ENCODE measurements at places on chromosomes 5 and 9.

GRCh38 chr9:5025416-5025815 is 40.3 kb downstream of the JAK2 start:
- no peak for DNase-seq

DNA sequence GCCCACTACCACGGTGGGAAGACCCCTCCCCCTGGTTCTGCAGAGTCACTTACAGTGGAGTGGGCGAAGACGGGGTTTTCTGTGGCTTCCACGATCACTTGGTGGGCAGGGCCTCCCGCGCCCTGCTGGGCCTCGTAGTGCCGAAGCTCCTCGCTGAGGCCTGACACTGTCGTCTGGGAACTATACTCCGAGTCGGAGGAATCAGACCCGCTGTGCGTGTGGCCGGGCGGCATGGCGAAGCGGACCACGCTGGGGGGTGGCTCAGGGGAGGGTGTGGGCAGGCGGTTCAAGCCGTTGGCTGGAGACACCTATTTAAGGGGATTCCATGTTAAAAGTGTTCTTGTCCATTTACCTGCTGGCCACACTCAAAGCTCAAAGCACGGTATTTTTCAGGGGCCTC is 67.8 kb downstream of the PTCH1 start:
- no peak for DNase-seq

DNA sequence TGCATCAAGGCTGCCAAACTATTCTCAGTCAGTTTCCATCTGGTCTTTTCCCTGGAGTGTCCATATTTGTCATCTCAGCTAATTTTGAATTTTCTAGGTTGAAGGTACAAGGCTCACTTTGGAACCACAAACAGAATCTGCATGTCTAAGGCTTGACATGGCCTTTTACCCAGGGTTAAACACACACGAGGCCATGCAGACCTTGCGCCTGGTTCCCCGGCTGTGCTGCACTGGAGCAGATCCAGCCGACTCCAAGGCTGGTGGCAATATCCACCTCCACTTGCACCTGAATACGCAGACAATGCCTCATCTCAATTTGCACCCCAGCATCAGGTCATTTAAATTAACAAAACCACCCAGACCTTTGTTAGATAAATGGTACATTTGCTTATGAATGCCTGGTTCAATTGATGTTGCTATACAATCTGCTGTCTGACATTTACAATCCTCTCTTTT is 276.2 kb downstream of the HSPA4 start:
- DNase-seq: no peak

DNA sequence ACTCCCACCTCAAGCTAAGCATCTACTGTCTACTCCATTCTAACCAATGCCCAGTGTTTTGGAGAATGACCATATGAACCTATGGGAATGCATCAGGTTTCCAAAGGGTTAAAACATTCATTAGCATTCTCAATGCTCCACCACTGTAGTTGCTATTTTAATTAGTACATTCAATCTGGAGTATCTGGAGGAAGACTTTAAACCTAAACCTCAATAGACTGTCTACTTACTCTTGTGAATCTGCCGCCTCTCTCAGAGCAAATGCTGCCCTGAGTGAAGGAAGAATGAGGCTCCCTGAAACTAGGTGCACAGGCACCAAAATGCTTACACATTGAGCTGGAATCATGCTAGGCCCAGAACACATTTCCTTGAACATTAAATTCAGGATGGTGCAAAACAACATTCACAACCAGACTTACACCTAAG is 2.0 kb downstream of the ENC1 start:
- no peak for DNase-seq

DNA sequence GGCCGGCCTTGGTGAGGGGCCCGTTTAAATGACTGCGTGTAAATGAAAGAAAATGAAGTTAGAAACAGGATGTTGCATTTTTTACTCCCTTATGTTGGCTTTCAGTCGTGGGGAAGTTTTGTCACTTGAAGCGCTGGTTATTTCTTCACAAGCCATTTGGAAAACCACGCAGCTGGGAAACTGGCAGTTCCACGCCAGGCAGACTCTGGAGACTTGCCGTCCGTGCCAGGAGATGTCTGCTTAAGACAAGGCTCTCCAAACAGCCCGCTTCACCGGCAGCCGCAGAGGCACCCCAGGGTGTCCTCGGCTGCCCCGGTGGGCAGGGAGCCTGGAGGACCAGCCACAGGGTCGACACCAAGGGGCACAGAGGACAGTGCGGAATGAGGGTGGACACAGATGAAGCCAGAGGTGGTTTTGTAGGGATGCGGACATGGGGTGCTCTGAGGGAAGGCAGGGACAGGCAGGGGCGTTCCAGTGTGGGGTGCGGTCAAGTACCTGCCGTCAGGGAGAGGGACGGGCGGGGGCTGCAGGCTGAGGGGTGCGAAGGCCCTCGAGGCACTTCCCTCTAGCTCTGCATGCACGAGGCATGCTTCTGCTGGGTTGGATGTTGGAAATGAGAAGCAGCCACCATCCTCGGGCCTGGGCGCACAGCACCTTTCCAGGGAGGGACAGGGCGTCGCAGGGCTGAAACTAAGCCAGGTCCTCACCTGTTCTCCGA is 11.1 kb upstream of the AJM1 start:
- DNase-seq: no peak

DNA sequence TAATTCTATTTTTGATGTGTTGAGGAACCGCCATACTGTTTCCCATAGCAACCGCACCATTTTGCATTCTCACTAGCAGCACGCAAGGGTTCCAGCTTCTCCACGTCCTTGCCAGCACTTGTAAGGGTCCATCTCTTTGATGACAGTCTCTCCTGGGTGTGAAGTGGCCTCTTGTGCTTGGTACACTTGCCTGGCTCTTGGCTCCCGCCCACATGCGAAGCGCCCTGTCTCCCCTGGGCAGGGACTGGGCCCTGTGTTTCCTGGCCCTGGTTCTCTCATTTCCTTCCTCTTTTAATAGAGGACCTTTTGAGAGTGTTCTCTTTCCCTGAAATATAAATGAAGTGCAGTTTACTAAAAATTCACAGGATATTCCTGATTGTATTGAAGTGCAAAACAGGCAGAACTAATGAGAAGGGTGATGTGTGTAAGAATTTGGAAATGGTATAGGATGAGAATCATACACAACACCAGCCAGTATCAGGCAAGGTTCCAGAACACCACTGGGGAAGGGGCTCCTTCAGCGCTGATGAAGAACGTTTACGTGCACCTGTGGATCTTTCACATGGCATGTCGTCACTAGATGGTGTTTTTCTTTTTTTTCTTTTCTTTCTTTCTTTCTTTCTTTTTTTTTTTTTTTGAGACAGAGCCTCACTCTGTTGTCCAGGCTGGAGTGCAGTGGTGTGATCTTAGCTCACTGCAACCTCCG is 73.0 kb downstream of the EHMT1 start:
- DNase-seq: no peak

GRCh38 chr5:122192497-122193496 is 63.5 kb downstream of the ZNF474 start:
- DNase-seq: peak; percentile 46

DNA sequence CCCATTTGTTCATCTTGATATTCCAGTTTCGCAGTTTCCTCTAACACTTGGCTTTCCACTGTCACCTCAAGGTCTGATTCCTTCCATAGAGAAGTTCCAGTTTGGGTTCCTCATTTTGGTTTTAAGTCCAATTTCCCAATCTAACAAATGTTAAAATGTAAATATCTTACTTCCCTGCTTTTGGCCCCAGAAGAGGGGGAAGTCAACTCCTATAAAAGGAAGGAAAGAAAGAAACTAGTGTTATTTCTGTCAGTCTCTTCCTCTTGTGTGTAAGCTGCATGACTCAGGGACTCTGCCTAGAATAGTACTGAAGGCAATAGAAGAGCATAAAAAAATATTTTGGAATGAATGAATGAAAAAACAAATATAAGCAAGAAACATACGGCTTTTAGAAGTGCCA is 127.5 kb upstream of the CCNG1 start:
- DNase-seq: no peak

- no peak for DNase-seq
Observed at GRCh38 chr5:3309538-3309937, 286.1 kb upstream of the IRX1 start.

DNA sequence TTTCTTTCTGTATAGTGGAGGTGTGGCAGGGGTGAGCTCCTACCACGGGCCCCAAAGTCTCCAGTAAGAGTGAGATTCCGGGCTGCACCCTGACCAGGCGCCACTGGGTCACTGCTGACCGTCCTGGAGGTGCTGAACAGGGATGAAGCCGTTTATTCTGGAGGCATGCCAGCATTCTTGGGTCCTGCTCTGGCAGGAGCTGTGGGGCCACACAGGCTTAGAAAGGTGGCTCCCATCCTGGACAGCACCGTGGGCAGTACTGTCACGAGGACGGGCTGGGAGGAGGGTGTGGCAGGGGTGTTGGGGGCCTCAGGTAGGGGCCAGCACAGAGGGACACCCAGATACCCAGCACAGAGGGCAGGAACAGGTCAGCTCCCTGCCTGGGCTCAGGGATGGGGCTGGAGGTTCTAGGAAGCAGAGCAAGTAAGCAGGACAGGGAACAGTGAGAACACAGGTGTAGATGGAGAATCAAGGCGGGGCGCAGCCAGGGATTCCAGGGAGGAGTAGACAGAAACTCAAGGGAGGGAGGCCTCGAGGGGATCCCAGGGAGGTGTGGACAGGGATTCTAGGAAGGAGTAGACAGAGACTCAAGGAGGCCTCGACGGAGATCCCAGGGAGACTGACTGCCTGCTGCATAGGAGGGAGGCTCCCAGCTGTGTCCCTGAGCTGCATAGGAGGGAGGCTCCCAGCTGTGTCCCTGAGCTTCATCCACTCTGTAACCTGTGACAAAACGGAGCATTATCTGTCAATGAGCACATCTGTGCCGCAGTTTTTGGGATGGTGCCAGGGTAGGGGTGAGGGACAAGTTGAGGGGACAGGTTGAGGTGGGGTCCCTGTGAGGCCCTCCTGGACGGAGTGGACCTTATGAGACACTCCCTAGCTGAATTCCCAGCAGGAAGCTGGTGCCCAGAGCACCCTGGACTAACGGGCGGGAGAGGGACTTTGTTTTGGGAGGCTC is 1.1 kb upstream of the PLEKHG4B start:
- DNase-seq: peak; percentile 16

DNA sequence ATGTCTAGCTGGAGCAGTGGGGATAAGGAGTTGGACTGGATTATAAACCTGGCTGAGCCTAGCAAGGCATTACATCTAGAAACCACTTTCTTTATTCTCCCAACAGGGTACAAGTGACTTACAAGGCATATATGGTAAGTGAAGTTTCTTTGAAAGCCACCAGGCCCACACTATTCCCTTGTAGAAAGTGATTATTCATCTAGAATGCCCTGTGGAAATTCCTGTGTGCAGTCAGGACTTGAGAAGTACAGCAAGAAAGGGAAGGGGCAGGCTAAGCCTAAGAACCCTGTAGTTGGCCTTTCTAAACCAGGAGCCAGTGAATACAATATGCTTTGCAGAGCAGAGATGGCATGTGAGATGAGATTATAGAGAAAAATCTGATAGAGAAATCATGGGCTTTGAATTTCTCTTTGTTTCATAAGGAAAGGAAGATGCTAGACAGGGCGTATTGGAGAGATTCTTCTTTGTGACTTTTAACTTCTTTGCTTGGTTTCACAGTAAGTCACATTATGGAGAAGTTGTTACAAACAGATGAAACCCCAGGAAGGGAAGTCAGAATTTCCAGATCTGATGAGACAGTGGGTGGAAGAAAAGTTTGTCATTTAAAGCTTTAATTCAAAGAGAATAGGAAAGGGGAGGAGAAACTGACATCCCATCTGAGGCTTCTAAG is 321.7 kb downstream of the NDUFS4 start:
- no peak for DNase-seq

DNA sequence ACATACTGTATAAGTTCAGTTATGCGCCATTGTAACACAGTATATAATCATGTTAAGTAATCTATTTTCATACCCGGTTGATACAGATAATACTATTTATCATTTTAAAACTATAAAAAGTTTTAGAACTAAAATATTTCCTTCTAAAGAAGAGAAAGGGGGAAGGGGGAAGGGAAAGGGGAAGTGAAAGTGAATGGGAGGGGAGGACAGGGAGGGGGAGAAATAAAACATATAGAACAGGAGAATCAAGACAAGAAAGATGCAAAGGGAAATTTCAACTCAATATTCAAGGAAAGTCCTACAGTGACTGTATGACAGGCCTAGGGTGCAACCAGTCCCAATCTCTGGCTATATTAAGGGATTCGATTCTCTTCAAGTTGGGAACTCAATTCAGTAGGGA is 1278.8 kb downstream of the MAT2B start:
- DNase-seq: no peak

DNA sequence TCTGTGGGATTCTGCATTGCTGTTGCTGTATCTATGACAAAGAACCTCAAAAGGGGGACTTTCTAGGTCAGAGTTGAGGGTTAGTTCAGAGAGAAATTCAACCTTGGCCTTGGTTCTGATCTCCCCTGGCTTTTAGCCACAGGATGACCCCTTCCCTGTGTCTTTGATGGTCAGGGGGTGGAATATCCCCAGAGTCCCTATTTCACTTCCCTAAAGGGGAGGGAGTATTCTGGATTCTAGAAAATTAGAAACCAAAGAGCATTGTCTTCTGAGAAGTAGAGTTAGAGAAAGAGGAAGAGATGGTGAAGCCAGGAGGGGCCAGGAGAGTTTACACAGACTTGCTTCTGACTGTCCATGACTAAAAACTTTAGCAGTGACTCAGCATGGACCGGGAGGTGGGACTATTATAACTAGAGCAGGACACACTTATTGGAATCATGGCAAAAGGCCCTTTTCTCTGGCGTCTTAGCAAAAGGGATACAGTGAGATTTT is 56.2 kb upstream of the LPAR1 start:
- peak; percentile 68 for DNase-seq

- DNase-seq: peak; percentile 48
Observed at GRCh38 chr5:159330131-159330800, at the start of gene IL12B. Gene IL12B (minus strand): TSS chr5:159330487. CDS start chr5:159326782, 3,705 bp downstream.

DNA sequence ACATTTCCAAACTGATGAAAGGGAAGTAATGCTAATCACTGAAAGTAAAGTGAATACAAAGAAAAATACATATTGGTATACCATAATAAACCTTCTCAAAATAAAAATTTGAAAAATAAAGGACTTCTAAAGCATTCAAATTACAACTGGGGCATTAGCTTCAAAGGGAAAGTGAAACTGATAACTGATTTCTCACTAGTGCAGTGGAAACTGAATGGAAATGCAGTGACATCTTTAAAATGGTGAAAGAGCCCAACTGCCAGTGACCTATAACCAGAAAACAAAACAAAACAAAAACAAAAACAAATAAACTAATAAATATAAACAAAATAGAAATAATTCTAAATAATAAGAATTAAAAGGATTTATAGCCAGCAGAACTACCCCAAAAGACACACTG is 297.5 kb upstream of the GRIN3A start:
- DNase-seq: no peak

DNA sequence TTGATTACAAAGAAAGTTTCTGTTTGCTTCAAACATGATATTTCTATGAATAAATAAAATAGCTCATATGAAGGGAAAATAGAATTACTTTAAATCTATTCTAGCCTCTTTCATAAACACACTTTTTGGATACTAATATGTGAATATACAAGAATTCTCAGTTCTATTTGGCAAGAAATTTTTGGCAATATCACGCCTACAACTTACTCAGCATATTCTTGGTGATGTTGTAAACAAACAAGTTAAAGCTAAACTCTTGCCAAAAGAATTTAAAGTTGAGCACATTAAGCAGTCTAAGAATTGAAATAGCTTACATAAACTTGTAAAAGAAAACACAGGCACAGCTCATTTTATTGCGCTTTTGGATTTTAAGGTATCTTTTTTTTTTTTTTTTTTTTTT is 209.8 kb downstream of the CDH12 start:
- DNase-seq: no peak
